GM19239 (cell line): ENCODE measurements at places on chromosomes 16 and 17.

DNA sequence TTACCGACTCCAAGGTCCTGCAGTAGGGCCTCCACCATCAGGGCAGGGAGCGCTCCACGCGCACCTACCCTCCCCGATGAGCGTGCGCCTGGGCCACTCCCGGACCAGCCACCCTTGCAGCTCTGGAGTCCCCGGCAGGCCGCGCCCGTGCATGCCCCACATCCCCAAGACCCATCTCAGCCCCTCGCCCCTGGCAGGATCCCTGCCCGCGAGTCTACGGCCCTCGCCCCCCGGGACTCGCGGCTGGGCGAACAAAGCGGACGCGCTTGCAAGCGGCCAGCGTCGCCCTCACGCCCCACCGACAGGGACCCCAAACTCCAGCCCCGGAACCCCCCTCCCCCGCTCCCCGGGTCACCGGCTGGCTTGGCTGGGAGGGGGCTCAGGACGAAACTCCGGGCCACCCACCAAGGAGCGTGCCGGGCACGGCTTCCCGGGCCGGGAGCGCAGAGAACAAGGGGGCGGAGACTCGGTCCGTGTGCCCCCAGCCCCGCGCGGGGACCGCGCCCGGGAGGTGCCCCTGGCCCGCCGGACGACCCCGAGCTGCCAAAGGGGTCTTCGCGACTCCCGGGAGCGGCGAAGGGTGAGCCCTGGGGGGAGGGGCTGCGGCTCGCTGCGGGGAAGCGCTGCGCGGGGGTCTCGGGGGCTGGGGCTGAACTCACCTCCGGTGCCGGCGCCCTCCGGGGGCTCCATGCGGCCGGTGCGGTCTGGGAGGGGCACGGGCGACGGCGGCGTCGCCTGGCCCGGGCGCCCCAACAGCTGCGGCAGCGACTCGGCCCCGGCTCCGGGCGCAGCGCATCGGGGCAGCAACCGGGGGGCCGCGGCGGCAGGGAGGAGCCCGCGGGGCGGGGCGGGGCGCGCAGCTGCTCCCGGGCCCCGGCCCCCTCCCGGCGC, at the start of gene DBNDD1:
Gene DBNDD1 (minus strand): TSS at position 805 of the 891 bp plus-strand sequence. CDS start 115 bp downstream, at position 690.
- DNase-seq = no peak

DNA sequence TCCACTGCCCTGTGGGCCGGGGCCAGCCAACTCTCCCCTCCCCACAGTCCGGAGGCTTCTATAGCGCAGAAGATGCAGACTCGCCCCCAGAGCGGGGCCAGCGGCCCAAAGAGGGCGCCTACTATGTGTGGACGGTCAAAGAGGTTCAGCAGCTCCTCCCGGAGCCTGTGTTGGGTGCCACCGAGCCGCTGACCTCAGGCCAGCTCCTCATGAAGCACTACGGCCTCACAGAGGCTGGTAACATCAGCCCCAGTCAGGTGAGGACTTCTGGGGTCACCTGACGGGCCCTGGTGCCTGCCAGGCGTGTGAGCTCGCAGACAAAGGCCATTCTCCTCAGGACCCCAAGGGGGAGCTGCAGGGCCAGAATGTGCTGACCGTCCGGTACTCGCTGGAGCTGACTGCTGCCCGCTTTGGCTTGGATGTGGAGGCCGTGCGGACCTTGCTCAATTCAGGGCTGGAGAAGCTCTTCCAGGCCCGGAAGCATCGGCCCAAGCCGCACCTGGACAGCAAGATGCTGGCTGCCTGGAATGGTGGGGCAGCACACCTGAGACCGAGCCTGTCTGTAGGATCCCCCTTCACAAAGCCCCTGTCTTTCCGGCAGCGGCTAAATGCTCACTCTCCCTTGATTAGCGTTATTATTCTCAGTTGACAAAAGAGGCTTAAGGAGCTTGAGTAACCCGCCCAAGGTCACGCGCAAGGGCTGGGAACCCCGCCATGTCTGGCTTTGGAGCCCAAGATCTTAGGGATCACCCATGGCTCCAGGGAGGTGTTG, 3.9 kb downstream of the SPATA20 start:
- DNase-seq = no peak

GRCh38 chr16:4981473-4981872, 23.3 kb downstream of the SEC14L5 start:
- no peak for DNase-seq

DNA sequence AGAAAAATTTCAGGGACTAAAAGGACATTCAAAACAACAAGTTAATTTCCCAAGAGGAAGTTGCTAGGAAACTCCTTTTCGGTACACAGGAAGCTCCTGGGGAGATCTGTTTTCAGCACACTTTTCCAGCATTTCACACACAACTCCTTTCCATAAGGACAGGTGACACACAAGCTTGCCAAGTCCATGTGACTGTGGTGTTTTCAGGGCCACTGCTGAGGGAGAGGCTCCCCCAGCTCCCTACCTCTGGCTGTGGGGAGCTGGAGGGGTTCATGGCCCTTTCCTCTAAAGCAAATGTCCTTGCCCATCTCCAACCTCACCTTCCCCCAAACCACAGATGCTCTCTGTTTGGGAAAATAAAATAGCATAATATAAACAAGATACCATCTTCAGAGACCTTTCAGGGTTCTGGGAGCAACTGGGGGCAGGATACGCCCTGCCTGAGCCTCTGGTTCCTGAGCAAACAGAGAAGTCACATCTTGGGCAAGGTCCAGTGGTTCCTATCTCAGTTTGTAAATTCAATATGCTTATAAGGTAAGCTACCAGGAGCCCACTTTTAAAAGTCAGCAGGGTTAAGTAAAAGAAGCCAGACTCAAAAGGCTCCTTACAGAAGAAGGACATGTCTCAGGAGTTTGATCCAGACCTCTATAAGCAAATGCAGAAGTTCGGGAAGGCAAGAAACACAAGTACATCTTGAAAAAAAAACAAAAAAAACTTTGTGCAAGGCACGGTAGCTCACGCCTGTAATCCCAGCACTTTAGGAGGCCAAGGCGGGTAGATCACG, 3.0 kb downstream of the PDZD9 start:
- DNase-seq = no peak

DNA sequence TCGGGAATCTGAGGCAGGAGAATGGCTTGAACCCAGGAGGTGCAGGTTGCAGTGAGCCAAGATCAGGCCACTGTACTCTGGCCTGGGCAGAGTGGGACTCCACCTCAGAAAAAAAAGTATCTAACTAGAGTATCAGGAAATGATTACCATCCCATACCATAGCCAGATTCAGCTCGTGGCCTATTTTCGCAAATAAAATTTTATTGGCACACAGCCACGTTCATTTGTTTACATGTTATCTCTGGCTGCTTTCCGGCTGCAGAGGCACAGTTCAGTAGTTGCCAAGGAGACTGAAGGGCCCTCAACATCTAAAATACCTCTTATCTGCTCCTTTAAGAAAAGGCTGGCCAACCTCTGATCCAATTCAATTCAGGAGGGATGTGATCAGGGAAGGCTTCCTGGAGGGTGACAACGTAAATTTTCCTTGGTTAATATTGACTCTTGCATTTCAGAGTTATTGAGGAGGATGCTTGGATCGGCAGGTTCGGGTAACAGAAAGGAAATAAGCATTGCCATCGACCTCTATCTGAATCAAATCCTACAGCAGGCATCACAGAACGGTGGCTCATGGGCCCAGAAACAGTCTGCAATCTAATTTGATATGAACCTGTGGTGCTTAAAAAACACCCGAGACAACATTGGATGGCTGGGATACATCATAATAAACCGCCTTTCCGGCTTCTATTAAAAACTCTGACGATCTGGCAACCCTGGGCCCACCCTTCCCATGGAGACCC, 73.8 kb downstream of the XYLT1 start:
- DNase-seq = no peak

- DNase-seq = no peak
Measured at GRCh38 chr17:35596072-35596471, 8.9 kb downstream of the AP2B1 start.

DNA sequence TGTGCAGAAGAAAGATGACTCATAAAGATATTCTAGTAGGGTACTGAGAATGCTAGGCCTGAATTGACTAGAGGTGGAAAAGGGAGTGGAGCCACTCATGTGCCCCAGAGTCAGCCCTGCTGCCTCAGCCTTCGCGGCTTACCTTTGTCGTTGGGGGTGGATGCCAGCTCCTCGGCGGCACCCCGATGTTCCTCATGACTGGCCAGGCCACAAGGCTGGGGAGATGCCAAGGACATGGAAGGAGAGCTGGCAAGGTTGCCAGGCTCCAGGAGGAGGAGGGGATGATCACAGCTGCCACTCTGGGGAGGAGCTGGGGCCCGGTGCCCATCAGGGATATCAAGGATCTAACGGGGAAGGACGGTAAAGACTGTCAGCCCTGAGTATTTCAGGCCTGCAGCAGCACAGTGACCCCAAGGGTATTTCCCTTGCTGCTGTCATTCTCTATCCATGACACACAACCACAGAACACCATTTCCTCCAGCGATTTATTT, 9.7 kb upstream of the SLC35B1 start:
- DNase-seq = no peak

DNA sequence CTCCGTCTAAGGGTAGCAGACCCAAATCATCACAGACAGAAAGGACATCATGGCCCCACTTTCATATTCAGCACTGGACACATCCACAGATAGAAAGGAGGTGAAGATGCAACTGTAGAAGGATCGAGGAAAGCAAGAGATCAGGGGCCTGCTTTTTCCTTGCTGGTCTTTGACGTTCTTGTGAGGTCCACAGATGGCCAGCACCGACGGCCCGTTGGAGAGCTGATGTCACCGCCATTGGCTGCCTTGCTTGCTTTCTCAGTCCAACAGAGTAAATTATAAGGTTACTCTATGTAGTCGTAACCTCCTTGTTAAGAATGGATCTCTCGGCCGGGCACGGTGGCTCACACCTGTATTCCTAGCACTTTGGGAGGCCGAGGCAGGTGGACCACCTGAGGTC, 5.1 kb upstream of the RBFOX3 start:
- DNase-seq = no peak

DNA sequence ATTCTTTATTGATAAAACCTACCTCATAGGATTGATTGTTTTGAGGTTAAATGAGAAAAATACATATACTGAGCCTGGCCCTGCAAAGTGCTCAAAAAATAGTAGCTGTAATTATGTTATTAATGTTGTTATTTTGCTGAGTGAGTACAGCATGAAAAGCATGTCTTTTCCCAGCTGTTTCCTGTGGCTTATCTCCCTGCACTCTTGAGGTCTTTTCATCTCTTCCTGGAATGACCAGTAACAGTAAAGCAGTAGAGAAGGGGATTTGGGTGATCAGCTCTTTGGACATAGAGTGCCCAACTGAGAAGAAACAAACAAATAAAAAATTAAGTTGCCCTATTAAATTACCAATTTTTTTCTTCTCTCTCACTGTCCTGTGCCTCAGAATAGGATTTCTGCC, 53.7 kb downstream of the NFAT5 start:
- DNase-seq = no peak

GRCh38 chr17:77566151-77566550, 392.4 kb upstream of the TNRC6C start:
- DNase-seq = no peak

DNA sequence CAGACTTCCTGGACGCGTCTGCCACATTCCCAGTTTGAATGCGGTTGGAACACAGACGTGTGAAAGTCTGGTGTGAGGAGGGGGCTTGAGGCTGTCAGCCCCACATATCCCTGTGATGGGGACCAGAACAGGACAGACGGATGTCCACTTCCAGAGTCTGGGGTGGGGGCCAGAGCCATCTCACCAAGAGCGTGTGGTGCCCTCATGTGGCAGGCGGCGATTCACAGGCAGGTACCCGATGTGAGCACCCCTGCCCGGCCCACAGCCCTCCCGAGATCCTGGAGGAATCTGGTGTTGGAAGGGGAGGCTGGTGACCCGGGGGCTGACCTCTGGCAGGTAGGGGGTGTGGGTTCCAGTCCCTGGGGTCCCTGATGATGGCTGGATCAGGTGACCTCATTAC, 51.5 kb downstream of the ENGASE start:
- no peak for DNase-seq

- no peak for DNase-seq
Measured at GRCh38 chr16:66849021-66849420, 4.8 kb downstream of the CA7 start.

- no peak for DNase-seq
Measured at GRCh38 chr16:556474-557173, 3.6 kb upstream of the PRR35 start.

DNA sequence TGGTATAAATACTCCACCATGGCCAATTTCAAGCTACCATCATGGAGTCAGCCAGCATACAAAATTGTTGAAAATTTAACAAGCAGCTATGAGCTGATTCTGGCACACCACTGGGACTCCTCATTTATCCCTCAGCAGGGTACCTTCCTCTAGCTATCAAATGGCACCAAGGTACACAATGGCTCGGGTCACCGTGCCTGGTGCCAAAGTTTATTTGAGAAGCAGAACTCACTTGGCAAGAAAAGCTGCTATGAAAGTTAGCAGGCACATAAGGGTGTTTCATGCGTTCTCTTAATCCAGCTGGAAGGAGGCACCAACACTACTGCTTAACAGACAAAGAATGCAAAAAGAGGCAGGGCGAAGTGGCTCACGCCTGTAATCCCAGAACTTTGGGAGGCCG, 51.6 kb downstream of the IKZF3 start:
- DNase-seq = no peak

GRCh38 chr17:49523706-49524472, 28.8 kb downstream of the NGFR start:
- no peak for DNase-seq

DNA sequence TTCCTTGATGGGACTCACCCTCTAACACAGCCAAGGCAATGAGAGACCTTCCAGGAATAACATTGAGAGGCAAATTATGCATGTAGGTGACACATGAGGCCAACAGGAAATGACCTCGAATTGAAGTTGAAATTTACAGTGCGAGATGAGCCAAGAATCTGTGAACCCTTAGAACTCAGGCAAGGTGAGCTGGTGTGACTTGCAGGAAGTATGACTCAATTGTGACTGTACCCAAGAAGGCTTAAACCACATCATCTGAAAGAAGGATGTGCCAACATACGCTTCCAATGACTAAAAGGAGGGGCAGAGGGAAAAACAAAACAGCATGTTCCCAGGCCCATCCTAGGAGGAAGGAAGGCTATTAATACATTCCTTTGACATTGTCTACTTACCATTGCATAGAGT, 44.8 kb downstream of the PITPNC1 start:
- no peak for DNase-seq

- peak; percentile 89 for DNase-seq
Measured at GRCh38 chr17:143785-144281, 6.5 kb downstream of the SCGB1C2 start.

DNA sequence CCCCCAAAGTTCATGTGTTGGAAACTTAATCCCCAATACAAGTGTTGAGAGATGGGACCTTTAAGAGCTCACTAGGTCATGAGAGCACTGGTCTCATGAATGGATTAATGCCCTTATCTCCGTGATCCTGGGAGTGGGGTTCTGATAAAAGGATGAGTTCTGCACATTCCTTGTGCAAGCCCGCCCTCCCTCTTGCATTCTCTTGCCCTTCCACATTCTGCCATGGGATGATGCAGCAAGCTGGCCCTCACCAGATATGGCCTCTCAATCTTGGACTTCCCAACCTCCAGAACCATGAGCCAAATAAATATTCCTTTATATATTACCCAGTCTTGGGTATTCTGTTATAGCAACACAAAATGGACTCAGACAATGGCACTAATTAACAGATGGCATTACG, 14.1 kb downstream of the GLG1 start:
- DNase-seq = no peak

DNA sequence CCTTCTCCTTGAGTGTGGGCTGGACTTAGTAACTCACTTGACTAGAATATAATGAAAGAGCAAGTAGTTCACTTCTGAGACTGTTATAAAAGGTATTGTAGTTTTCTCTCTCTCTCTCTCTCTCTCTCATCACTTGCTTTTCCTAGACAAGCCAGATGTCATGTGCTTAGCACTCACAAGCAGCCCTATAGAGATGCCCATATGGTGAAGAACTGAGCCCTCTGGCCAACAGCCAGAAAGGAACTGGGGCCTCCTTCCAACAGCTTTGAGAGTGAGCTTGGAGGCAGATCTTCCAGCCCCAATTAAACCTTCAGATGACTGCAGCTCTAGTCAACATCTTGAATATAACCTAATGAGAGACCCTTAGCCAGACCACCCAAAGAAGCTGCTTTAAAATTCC, 440.5 kb downstream of the GRIN2A start:
- DNase-seq = no peak
